ENCODE measurements at places on chromosomes 6 and 20.

DNA sequence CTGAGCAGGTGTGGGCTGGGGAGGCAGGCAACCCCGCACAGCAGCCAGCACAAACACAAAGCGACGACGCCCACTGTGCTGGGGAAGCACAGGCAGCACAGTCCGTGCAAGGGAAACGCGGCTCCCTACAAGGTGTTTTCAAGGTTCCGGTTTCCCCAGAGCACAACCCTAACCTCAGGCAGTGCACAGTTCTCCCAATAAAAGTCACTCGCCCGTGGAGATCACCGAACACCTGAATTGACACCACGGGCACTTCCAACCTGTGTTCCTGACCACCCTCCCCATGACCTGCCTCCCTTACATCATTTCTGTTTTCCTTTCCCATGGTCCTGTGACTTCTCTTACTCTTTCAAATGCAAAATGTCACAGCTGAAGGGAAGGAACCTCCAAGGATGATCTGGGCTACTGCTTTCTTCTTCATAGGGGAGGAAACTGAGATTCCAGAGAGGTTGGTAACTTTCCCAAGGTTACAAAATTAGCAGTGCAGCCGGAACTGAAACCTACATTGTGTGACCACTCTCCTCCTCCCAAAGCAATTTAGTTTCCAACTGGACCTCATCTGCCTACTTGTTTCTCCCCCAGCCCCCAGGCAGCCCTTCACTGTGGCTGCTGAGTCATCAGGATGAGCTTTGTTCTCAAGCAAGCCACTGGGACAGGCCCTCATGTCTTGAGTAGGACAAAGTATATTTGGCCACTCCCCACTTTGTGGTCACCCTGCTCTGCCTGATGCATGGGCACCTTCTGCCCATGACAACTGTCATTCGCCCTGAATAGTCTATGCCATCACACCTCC is 125.3 kb downstream of the ATXN1 start:
- DNase-seq = no peak

- DNase-seq = no peak
These were observed 89.8 kb downstream of the ERMARD start for GRCh38 chr6:169841251-169841650.

DNA sequence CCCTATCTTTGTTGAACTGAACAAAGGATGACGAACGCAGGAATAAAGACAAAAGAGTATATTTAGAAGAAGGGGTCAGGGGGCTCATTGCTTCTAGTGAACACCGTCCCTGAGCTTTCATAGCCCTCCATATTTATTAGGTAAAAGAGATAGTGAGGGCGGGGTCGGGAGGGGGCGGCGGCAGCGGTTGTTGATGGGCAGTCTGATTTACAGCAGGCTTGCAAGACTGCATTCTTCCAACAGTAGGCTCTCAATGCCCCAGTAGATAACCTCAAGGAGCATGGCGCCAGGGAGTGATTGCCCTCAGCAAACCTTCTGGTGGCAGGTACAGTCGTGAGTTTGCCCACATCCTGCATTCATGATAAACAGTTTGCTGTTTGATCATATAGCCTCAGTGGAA is 563.3 kb upstream of the SYNCRIP start:
- DNase-seq = no peak

DNA sequence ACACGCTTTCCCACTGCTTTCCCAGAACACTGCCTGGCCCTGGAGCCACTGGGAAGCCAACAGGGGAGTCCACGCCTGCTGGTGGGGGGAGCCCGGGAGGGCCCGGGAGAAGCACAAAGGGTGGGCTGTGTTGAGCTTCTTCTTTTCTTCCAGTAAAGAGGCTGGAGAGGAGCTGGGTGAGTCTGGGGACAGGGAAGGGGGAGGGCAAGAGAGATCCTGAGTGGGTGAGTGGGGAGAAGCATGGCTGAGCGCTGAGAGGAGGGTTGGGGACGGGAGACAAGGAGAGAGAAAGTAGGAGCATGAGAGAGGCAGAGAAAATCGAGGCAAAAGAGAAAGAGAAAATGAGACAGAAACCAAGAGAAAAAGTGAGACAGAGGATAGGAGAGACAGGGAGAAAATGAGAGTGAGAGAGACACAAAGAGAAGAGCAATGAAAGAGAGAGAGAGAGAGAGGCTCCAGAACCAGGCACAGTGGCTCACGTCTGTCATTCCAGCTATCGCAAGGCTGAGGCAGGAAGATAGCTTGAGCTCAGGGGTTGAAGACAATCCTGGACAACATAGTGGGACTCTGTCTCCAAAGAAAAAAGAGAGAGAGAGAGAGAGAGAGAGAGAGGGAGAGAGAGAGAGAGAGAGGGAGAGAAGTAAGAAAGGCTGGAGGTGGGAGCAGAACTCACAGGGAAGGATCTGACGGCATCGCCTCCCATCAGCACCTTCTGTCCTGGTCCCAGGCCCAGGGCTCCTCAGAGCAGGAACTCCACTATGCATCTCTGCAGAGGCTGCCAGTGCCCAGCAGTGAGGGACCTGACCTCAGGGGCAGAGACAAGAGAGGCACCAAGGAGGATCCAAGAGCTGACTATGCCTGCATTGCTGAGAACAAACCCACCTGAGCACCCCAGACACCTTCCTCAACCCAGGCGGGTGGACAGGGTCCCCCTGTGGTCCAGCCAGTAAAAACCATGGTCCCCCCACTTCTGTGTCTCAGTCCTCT is 2.0 kb downstream of the LST1 start:
- DNase-seq = no peak

- DNase-seq = no peak
These were observed 432 bp upstream of the PSMF1 start for GRCh38 chr20:1118004-1118335.
